ENCODE measurements at places on chromosomes 11 and 22.

GRCh38 chr11:107683807-107684206 lies 28.0 kb downstream of the SLN start:
- no peak for DNase-seq

DNA sequence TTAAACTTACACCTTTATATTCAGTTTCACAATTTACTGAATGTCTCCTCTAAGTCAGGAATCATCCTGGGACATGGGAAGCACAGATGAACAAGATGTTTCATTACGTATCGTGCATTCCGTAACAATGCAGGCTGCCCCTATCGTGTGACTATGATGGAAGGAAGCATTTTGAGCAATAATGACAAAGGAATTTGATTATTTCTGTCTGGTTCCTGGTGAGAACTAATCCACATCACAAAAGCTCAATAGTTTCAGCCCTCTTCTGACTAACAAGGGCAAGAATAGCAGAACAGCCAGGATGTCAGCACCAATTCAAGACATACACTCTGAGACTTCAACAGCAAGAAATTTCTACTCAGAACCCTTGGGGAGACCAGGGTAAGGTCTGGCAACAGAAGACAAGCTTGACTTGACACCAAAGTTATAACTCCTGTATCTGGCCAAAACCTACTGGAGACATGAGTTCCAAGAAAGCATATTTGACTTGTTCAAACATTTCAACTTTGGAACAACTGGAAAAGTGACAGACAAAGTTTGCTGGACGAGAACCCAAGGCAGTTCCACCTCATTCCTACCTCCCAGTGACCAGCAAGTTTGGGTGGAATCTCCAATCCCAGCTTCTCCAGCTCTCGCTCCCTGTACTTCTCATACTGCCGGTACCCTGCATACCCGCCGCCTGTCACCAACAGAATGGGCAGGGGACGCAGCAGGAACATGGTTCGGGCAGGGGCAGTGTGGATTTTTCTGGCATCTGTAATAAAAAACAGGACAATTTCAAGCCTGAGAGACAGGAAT lies 14.3 kb downstream of the PISD start:
- no peak for DNase-seq

GRCh38 chr11:31812383-31813381 lies 1.6 kb upstream of the PAX6 start:
- no peak for DNase-seq

- DNase-seq = no peak
Observed at GRCh38 chr11:126098204-126098769, 35.6 kb upstream of the CDON start.

GRCh38 chr11:111815489-111815888 lies 49.3 kb upstream of the PPP2R1B start:
- DNase-seq = no peak

GRCh38 chr22:23566705-23567475 lies 13.2 kb downstream of the IGLL1 start:
- no peak for DNase-seq

DNA sequence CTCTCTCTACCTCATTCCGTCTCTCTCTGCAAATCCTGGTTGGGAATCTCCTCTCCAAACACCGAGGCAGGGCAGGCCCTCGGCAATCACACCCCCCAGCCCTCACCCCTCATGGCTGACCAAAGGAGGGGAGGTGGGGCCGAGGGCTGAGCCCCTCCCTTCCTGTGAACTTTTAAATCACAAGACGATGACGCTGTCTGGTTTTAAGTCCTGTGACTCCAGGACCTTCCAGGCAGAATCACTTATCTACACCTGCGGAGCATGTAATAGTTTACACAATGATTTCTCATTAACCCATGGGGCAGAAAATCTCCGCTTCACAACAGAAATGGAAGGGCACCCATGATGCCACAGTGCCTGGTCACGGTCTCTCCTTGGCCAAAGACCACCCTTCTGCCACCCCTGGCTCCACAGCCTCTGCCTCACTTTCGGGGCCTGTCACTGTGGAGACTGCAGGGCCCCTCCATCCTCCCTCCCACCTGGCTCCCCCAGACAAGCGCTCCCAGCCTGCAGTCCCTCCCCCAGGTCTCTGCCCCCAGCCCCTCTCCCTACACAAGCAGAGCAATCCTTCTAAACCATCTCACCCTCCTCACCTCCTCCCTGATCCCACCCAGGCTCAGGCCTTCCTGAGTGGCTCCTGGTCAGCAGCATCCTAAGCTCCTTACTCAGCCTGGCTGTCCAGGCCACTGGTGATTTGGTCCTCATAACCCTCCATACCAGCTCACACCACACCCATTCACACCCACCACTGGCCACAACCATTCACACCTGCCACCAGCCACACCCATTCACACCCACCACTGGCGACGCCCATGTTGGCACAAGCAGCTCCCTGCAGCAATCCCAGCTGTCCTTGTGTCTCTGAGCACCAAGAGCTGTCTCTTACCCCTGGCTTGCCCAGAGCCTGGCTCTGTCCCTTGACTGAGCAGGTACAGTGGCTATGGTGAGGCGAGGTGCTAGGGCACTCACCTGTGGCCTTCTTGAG lies 30.7 kb upstream of the ARFGAP3 start:
- no peak for DNase-seq

DNA sequence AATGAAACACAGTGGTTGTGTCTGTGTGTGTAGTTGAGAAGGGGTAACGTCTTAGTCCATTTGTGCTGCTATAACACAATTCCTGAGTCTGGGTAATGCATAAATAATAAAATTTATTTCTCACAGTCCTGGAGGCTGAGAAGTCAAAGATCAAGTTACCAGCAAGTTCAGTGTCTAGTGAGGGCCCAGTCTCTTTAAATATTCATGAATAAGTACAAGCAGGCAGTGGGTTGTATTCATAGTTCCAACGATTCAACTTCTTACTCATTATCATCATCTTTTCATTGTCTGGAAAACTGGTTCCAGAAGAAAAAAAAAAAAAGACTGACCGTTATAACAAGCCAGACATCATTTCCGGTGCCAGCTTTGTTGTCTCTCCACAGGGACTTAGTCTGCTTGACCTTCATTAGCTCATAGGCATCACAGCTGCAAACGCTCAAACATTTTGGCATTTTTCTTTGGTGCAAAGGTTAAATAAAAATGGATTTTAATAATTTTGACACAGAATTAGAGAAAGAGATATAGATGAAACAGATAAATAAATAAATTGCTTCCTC lies 1297.5 kb downstream of the LRRC4C start:
- DNase-seq = no peak

- no peak for DNase-seq
Observed at GRCh38 chr11:35723913-35724312, 61.3 kb downstream of the TRIM44 start.

GRCh38 chr11:63986156-63986931 lies at the start of gene OTUB1:
Gene OTUB1, plus strand, starts transcription at chr11:63986438. Its CDS starts 19 bp downstream, at chr11:63986457.
- DNase-seq = peak; percentile 90

DNA sequence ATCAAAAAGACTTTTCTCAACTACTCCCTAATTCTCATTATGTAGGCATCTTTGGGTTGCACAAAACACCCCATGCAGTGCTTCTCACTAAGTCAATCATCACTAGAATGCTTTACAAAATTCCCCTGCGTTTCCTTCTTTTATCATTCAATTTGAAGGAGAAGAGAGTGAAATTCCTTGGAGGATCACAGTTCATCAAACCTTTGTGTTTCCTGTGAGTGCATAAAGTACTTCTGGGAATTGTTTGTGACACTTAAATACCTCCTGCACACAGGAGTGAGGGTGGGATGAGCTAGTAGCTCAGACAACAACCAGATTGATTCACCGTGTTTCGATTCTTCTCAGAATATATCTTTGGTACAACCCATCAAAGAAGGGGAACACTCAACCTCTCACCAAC lies 3.7 kb upstream of the OR5AR1 start:
- DNase-seq = no peak

DNA sequence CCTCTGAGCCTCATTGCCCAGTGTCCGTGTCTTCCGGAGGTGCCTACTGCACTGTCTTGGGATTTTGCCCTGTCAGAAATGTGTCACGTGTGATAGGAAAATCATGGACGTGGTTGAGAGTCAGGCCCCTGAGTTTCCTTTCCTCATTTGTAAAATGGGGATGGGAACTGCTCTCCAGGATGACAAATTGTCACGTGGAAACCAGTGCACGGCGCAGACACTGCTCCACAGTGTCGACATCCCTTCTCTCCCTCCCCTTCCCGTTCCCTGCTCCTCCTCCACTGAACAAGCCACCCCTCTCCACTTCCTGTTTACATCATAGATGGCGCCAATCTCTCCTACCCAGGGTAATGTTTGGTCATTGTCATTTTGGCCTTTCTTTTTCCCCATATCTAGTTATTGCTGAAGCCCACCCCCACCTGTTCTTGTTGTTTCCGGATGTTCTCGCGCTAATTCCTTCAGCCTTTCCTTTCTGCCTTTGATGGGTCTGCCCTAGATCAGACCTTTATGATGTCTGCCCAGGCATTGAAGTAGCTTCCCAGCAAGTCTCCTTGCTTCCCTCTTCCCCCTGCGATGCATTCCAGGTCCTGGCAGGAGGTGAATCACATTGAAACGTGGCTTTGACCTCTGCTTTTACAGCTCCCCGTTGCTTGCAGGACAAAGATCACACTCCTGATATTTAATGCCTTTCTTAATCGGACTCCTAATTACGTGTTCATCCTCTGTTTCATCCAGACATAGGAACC lies 91.8 kb downstream of the TBC1D22A start:
- DNase-seq = no peak

DNA sequence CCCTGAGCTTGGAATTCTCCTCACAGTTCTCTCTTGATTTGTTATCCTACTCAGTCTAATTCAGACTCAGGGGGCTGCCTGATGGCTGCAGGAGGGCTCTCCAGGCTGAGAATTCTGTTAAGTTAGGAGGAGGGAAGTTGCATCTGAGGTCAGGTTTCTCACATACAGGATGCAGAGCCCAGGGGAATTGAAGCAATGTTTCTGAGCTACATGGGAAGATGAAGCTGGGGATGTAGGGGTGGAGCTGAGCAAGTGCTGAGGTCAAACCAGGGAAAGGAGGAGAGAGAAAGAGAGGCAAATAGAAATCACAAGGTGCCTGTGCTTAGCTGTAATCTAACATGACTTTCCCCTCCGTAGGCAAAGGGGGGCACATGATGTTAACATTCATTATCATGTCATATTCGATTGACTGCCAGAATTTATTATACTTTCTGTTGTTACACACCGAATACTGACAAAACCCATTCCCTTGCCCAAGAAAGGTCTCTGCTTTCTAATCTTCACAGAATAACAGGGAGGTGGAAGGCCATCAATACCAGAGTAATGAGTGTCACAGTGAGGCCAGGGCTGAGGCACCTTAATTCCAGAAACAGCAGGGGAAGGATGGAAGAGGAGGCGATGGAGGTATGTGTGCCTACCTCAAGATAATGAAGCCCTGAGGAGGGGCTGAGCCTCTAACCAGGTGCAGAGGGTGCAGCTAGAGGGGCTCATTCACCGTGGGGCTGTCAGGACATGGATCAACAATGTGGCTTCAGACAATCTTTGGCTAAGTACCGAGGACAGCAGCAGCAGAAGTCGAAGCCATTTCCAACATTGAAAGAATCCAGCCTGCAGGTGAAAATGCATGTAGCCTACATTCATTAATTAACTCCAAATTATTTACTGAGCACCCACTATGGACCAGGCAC lies 205.4 kb upstream of the SNX19 start:
- no peak for DNase-seq

GRCh38 chr22:37953062-37953436 lies 352 bp downstream of the C22orf23 start:
- DNase-seq = no peak

GRCh38 chr11:119056421-119056999 lies 495 bp downstream of the HYOU1 start:
- DNase-seq = peak; percentile 23

DNA sequence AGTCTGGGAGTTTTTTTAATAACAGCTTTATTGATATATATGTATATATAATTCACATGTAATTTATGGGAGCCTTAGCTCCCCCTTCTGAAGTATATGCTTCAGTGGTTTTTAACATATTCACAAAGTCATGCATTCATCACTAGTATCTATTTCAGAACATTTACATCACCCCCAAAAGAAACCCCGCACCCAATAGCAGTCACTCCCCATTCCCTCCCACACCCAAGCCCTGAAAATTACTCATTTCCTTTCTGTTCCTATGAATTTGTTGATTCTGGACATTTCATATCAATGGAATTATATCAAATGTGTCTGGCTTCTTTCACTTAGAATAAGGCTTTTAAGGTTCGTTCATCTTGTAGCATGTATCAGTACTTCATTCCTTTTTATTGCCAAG lies 35.6 kb upstream of the SYT7 start:
- no peak for DNase-seq

- no peak for DNase-seq
Observed at GRCh38 chr11:7020183-7020917, at the start of the genes NLRP14 and ZNF214. Gene NLRP14, plus strand, starts transcription at chr11:7020479. Its CDS starts 18,108 bp downstream, at chr11:7038587. Gene ZNF214, minus strand, starts transcription at chr11:7020346. Its CDS starts 17,511 bp downstream, at chr11:7002835.

DNA sequence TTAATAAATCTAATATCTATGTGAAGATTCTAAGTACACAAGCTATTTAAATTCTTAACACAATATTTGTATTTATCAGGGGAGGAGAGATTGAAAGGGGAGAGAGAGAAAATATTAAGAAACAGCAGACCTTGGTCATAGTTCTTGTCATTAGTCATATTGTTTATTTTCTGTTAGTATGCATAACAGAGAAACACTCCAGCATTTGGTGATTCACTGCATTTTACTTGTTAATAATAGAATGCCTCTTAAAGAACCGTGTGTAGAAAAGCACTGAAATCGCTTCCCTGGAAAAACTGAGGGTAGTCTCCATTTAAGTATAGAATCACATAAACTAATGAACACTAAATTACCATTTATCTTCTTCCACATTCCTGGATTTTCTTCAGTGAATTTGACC lies 122.7 kb upstream of the TRPC6 start:
- no peak for DNase-seq

- DNase-seq = peak; percentile 44
Observed at GRCh38 chr22:19478901-19479354, at the start of gene UFD1. Gene UFD1, minus strand, starts transcription at chr22:19479193. Its CDS starts 108 bp downstream, at chr22:19479085.

- no peak for DNase-seq
Observed at GRCh38 chr11:74366576-74366975, 31.7 kb downstream of the PGM2L1 start.

DNA sequence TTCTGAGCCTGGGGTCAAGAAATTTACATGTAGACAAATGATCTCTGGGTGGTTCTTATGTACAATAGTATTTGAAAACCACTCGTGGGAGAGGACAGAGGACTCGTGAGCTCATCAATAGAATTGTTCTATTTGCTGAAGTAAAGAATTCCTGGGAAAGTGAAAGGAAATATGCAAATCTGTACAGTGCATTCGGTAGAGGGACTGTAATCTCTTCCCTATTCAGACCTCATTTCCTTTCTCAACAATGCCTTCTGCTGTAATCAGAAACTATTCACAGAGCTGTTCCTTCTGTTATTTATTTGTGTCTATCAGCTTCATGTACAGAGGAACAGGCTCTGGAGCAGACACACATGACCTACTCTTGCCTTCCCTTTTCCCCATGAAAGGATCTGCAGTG lies 709.4 kb upstream of the KIRREL3 start:
- DNase-seq = no peak

GRCh38 chr11:13495929-13496328 lies at the start of gene PTH:
Gene PTH, minus strand, starts transcription at chr11:13495997. Its CDS starts 3,142 bp downstream, at chr11:13492855.
- DNase-seq = no peak

- DNase-seq = no peak
Observed at GRCh38 chr22:25083056-25083806, 116.4 kb upstream of the CRYBB3 start.

DNA sequence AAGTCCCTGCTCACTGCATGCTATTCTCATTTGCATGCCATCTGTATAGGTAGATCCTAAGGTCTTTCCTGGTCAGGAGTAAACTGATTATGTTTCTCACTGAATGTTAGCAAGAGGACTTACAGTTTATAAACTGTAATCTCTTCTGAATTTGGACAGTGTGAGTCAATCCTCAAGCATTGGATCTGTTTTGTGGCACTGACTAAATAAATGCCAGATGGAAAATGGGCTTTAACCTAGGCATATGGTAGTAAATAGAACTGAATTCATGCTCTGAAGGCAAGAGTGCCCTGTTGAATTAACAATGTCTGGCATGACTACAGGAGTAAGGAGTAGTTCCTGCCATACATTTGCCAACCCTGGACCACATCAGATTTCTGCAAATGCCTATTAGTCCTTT lies 11.4 kb downstream of the FAM181B start:
- no peak for DNase-seq
